ENCODE measurements at places on chromosomes 3 and 15. TPM values are rescaled to one million over a fixed set of nuclear protein-coding genes. Genes with fewer than 3 reads are reported as not detected.

DNA sequence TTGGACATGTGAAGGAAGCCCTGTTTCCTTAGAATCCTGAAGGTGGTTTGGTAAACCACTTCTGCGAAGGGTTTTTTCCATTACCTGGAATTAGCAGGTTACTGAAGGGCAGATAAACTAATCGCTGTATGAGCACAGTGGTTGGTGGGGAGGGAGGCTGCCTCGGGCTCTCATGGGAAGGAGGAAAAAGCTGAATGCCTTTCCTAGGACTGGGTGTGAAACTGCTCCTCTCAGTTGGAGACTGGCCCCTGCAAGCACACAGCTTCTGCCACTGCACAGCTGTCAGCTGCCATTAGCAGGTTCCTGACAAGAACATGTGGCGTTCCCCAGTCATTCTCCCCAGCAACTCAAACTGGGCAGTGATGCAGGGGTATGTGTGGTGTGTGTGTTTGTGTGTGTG, 376.3 kb downstream of the GAP43 start:
- no peak for DNase-seq

Gene SERPINI2
- total RNA-seq: not detected

Gene SYNPR
- not detected for total RNA-seq

DNA sequence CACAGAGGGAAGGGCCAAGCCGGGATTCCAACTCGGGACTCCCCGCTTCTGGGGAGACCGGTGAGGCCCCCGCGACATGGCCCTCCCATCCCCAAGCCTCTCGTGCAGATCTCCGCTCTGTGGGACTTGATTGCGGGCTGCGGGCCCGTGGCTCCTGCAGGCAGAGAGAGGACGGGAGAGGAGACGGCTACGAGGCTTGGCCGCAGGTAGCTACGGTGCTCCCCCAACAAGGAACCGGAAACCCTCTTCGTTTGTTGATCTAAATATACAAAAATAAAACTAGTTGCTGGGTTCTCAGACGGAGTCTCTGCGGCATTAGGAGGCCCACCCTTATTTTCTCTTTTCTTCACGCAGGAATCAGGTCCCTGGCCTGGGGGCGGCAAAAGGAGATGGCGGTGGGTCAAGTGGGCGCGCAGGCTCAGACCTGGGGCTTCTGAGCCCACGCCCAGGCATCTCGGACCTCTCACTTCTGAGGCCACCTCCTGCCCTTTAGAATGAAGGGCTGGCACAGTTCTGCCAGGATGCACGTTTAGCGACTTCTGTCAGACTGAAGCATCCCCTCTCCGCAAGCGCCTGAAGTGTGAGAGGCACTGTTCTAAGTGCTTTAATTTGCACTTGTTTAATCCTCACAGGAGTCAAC, 10.9 kb downstream of the GNB5 start:
- no peak for DNase-seq

DNA sequence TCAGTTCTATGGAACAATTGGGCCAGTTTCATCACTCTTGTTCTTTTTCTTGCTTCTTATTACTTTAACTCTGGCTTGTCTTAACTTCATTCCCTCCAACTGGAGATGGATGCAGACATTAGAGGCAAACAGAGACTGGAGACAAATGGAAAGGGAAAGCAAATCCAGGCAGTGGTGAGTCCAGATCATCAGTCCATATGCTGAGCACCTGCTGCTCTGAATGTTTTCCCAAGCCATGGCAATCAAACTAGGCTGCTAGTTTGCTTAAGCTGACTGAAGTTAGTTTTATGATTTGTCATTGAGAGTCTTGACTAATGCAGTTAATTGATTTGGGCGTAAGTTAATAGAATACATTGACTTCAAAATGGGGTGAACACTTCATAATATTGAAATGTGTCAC, 41.0 kb upstream of the TBC1D5 start:
- no peak for DNase-seq

GRCh38 chr3:81242871-81243270, 518.6 kb downstream of the GBE1 start:
- DNase-seq: no peak

DNA sequence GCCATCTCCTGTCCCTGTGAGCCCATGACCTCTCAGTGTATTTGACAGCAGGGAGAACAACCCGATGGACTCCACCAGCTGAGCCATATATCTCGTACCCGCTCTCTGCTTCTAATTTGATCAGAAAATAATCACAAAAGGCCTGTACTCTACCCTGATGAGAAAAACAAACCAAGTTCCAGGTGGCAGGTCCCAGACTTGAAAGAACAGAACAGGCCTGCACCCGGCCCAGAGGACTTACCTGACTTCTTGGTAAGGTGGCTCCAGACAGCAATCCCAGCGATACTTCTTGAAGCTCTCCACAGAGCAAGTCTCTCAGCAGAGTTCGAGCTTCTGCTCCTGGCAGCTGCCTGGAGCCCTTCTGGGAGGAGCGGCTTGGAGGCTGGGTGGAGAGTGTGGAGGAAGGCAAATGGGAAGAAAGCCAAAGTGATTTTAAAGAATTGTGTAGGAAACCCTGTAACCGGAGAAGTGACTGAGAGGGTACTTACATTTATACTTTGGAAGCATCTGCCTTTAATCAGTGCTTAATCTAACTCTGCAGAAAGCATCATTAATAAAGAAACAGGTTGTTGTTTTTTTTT, 91.6 kb downstream of the SCN11A start:
- DNase-seq: no peak

DNA sequence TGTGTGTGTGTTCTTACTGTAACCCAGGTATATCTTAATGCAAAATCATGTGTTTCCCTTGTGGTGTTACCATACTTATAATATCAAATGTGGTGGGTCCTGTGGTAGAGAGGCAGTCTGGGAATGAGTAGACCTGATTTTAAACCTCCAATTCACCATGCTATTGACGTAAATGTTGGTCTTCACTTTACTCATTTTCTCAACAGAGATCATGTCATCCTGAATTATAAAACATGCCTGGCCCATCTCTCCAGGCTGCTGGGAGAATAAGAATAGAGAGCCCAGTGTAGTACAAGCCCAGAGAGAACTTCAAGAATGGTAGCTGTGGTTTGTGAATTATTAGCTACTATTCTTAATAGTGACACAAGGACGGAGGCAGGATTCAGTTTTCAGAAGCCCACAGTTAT, 88.1 kb downstream of the MBNL1 start:
- no peak for DNase-seq

Gene GOLGA6A
- not detected for total RNA-seq

GRCh38 chr3:176595307-176595706, 602.0 kb downstream of the TBL1XR1 start:
- no peak for DNase-seq

DNA sequence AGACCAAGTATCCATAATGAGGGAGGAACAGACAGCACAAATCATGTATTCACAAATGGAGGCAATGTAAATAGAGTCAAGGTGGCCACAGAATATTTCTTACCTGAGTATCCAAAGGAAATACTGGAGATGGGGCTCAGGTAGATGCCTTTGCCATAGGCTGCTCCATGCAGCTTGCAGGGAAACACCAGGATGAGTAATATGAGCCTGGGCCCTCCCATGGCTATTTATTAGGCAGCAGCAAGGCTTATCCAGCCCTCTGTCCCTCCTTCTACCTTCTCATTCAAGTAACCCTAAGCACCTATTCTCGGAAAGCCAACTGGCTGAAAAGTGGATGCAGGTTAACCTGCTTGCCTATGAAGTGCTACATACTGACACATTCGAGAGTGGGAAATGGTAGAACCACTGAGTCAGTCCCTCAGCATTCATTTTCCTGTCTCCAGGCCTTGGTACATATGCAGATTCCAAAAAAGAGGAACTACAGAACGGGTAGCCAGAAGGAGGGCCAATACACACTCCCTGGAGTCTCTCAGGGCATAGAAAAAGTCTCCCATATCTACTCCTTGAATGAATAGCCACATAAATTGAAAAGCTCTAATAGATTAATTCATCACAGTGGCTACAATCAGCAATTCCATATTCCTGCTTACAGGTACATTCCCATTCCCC, 18.3 kb upstream of the PKM start:
- no peak for DNase-seq

- no peak for DNase-seq
Measured at GRCh38 chr3:100976611-100977010, 16.6 kb downstream of the ABI3BP start.

Gene WDR82
- total RNA-seq: 114 TPM

DNA sequence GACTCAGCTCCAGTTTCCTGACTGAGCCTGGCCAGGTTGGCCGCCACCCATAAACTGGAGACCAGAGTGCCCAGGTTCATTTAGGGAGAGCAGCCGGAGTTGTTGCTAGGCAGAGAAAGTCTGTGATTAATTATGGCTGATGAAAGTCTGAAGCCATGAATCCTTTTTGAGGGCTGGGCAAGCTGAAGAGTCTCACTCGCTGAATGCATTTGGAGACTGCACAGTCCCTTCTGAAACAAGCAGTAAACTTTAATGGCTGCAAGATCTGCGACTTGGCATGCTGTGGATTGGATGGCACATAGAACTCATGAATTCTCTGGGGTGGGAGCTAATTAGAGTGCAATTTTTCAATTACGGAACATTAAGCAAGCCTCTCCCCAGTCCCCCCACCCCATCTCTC, 282.1 kb downstream of the RPLP1 start:
- no peak for DNase-seq

- no peak for DNase-seq
Measured at GRCh38 chr15:67040277-67040676, 25.1 kb upstream of the SMAD3 start.

Gene POLR2H
- total RNA-seq: 28.6 TPM

Gene CHST2
- total RNA-seq: 2.2 TPM

DNA sequence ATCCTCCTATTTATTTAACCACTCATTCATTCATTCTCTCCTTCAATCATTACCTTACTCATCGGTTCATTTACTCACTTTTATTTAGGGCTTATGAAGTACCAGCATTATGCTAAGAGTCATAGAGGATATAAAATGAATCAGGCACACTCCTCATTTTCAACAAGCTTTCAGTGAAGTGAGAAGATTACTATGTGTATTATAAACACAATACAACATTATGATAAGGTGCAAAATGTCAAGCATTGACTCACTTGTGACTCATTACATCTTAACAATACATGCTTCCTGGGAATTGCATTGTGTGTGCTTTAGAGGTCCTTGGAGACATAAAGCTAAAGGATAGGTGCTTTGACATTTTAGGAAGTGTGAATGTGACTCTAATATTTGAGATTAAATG, 60.4 kb downstream of the PLAAT1 start:
- no peak for DNase-seq

DNA sequence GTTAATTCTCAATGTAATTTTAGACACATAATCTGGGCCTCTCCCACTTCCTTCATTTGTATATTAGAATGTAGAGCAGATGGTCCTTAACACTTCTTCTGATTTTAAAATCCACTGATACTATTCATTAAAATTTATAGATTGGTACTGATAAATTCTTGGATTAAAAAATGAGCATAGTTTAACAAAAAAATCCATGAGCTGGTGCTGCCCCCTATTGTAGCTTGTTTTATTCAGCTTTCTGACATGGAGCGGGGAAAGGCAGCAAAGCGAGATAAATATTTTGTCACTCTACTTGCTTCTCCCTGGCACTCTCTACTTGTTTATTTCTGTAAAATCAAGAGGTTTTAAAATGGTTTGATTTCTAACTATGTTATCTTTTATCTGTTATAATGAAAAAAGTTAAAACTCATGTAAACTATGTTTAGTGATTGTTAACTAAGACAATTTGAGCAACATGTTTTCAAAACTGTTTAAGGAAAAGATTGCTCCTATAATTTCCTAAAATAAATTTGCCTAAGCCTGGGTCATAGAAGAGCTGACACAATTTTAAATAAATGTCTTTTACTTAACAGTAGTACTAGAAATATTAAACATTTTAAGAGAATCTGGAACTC, 26.5 kb upstream of the PLOD2 start:
- DNase-seq: no peak

- DNase-seq: no peak
Measured at GRCh38 chr3:53225651-53226050, 30.2 kb downstream of the TKT start.

Gene GRK7
- total RNA-seq: 0.18 TPM

Gene BTBD1
- total RNA-seq: 45.3 TPM

- no peak for DNase-seq
Measured at GRCh38 chr15:41691471-41691870, 31.3 kb downstream of the MGA start.

DNA sequence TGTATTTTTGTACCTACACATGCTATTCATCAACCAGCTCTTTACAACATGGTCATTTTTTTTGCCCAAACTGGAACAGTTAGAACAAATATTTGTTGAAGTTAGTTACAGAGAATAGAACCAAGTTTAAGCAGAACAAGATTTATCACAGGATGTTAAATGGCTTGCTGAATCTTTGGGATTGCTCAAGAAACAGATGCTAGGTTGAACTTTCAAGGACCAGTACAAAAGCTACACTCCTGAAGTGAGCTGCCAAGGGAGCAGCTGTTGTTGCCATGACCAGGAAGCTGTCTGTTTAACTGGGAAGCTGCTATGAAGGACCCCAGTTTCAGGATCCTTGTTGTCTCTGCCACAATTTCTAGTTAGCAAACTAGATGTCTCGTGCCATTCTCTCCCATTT, 53.7 kb downstream of the ZIC1 start:
- DNase-seq: no peak

- no peak for DNase-seq
Measured at GRCh38 chr15:81277851-81278250, 46.1 kb downstream of the STARD5 start.

Gene CSPG4
- not detected for total RNA-seq

- no peak for DNase-seq
Measured at GRCh38 chr3:5010140-5010539, 30.9 kb downstream of the BHLHE40 start.

- no peak for DNase-seq
Measured at GRCh38 chr3:56320883-56321282, 147.4 kb downstream of the ERC2 start.

Gene GREM1
- not detected for total RNA-seq

DNA sequence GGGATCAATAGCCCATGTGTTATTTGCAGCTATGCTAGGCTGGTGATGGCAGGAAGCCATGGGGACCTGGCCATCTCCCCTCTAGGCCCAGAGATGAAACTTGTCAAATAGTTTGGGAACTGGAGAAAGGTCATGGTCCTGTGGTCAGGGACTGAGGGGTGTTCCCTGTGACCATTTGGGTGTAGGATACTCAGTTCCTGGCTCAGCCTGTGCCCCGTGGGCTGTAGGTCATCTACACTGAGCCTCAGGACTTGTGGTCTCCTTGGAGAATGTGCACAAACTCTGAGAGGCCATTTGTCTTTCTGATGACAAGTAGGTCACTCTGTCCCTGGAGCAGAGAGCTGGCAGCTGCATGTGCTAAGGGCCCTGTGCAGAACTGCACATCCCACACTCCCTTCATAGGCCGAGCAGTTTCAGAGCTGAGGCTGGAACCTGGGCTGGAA, 17.5 kb downstream of the GASK1A start:
- DNase-seq: no peak

Gene COLQ
- total RNA-seq: 11.1 TPM

All from T-helper 17 cell (primary cell).